ENCODE measurements at places on chromosomes 12 and 14. TPM values are rescaled to one million over a fixed set of nuclear protein-coding genes. Genes with fewer than 3 reads are reported as not detected.

The SLC5A8 gene
- not detected for total RNA-seq

The COCH gene
- 0.29 TPM for total RNA-seq

The BDKRB1 gene
- total RNA-seq = 0.72 TPM

The CDKN3 gene
- total RNA-seq = 7.6 TPM

The FGD4 gene
- 11.9 TPM for total RNA-seq

The YAF2 gene
- 19.9 TPM for total RNA-seq

The CALM1 gene
- 227 TPM for total RNA-seq

The MYL2 gene
- total RNA-seq = not detected

The RBM25 gene
- 32.9 TPM for total RNA-seq

The PMCH gene
- total RNA-seq = not detected

The MGP gene
- total RNA-seq = 16.8 TPM

The ACVR1B gene
- total RNA-seq = 13.0 TPM

The PLD4 gene
- not detected for total RNA-seq

The CCDC184 gene
- total RNA-seq = under 0.01 TPM

The TGFB3 gene
- 16.5 TPM for total RNA-seq

The SYCP3 gene
- 0.88 TPM for total RNA-seq

The ATXN7L3B gene
- total RNA-seq = 23.6 TPM

The LRRC10 gene
- not detected for total RNA-seq

Data from osteoblast (primary cell).